ENCODE measurements at places on chromosomes 11 and 22.

DNA sequence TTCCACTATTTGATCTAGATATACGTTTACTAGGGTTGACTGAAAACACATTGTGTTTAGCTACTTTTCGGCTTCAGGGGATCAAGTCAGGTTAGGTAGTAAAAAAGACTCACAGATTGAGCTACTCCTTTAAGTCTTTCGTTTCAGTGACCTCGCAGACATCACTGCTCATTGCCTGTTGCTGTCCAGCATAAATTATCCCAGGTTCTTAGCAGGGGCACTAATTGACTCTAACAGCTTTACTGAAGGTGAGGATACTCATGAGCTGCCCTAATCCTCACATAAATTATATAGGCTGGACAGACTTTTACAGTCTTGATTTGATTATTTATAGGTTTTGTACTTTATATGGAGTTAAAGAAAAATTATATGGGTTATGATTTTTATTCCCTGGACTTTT lies 3.7 kb downstream of the CARD18 start:
- DNase-seq = no peak
- H3K36me3 ChIP-seq = no peaks in the 10 kb centered on the region
- H3K4me1 ChIP-seq = no peaks in the 10 kb centered on the region
- H3K27me3 ChIP-seq = no peaks in the 10 kb centered on the region
- no peak overlapping the region for H3K27ac ChIP-seq
- H3K4me3 ChIP-seq = no peak overlapping the region

- no peak for DNase-seq
- no peaks in the 10 kb centered on the region for H3K4me1 ChIP-seq
- H3K36me3 ChIP-seq = no peaks in the 10 kb centered on the region
These were observed 175.8 kb downstream of the BCR start for GRCh38 chr22:23356094-23356493.

DNA sequence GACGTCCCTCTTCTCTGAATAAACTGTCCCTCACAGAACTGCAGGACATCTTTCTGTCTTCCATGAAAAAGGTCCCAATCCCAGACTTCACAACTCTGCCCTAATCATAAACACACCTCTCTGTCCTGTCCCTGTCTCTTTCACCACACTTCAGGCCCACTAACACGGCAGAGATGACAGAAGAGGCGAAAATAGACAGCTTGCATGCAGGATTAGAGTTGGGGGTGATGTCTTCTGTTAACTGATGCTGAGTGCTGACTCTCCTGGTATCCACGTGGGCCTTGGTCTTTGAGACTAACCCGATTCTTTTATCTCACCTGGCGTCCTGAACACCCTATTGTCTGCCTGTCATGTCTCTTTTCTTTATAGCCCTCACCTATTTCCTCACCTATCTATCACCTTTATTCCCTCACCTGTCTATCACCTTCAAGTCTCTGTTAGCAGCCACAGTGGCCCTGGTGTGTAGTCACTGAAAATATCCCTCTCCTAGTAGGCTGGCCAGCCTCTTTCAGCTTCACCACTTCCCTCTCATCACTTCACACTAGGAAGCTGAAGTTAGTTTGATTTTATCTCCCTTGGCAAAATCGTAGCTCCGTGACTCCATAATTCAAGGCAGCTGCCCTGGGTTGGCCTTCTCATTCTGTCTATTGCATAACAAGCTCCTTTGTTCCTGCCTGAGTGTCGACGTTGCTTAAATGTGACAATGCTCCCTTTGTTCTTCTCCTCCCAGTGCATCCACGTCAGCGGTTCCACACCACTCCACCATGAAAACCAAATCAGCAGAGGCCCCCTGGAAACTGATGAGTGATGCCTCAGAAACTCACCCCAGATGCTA lies 30.6 kb upstream of the DRD2 start:
- H3K4me3 ChIP-seq = no peak overlapping the region
- H3K27ac ChIP-seq = no peak overlapping the region
- no peaks in the 10 kb centered on the region for H3K4me1 ChIP-seq
- no peaks in the 10 kb centered on the region for H3K36me3 ChIP-seq
- DNase-seq = no peak

GRCh38 chr22:30033901-30034300 lies 46.4 kb upstream of the HORMAD2 start:
- H3K4me3 ChIP-seq = no peak overlapping the region
- no peaks in the 10 kb centered on the region for H3K27me3 ChIP-seq
- H3K27ac ChIP-seq = no peak overlapping the region
- peaks cover 2% of the 10 kb centered on the region for H3K36me3 ChIP-seq

DNA sequence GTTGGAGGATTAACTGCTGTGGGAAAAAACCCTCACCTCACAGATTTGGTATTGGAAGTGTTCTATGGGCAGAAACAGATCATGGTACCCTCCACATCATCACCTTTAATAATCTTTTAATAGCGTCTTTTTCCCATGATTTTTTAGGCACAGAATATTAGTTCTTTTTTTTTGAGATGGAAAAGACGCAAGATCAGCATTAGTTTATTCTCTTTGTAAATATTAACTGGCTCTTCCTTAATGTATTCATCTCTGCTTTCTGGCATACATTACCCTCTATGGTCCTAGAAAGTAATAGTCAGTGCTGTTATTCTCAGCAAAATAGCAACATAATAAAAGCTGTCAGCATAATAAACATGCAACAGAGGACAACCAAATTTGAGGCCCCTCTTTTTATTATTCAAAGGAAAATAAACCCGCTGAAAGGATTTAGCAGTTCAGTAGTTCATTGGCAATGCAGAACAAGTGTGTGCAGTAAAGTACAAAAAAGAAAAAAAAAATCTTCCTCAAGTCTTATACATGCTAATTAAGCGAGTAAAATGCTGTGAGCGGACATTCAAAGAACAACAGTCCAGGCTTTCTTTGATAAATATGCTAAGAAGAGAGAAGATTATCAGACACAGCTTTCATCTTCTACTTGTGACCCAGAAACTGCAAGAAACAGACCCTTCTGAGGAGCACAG lies 37.5 kb upstream of the DDI1 start:
- H3K4me3 ChIP-seq = no peak overlapping the region
- no peaks in the 10 kb centered on the region for H3K27me3 ChIP-seq
- no peak for DNase-seq
- no peak overlapping the region for H3K27ac ChIP-seq
- no peaks in the 10 kb centered on the region for H3K36me3 ChIP-seq

DNA sequence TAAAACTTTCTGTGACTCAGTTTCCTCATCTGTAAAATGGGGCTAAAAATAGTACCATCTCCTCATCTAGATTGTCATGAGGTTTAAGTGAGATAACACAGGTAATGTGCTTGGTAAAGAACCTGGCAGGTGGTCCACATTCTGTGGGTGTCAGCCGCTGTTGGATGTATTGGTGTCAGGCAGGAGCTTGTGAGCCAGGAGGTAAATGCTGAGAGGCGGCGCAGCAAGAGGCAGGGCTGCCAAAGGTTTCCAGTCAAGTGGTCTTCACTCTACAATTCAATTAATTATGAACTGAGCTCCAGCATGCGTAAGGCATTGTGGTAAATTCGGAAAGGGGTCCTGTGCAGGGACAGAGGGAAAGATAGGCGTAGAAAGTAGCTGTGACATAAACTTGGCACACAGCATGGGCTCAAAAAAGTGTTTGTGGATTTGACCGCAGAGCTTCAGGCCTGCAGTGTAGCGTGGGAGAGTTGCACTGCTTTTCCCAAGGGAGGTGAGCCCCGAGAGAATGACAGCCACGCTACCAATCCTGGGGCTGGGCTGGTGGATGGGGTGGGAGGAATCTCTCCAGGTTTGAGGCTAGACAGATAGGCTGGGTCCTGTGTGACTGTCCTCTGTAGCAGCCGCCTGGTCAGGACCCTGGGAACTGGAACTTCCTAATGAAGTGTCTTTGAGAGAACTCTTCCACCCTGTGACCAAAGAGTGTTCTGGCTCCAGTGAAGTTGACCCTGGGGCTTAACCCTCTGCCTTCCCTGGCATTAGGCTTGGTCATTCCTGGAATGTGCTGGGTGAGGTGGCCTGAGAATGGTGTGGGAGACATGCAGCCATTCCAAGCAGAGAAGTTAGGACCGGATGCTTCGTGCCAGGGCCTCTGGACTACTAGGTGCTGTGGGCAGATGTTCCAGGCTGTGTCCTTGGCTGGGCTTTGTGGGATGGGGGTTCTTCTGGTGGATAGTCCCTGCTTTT lies 122.4 kb downstream of the FEZ1 start:
- H3K27ac ChIP-seq = no peak overlapping the region
- DNase-seq = no peak
- H3K36me3 ChIP-seq = no peaks in the 10 kb centered on the region
- H3K4me3 ChIP-seq = no peak overlapping the region
- H3K4me1 ChIP-seq = no peaks in the 10 kb centered on the region
- H3K27me3 ChIP-seq = peaks cover 34% of the 10 kb centered on the region

DNA sequence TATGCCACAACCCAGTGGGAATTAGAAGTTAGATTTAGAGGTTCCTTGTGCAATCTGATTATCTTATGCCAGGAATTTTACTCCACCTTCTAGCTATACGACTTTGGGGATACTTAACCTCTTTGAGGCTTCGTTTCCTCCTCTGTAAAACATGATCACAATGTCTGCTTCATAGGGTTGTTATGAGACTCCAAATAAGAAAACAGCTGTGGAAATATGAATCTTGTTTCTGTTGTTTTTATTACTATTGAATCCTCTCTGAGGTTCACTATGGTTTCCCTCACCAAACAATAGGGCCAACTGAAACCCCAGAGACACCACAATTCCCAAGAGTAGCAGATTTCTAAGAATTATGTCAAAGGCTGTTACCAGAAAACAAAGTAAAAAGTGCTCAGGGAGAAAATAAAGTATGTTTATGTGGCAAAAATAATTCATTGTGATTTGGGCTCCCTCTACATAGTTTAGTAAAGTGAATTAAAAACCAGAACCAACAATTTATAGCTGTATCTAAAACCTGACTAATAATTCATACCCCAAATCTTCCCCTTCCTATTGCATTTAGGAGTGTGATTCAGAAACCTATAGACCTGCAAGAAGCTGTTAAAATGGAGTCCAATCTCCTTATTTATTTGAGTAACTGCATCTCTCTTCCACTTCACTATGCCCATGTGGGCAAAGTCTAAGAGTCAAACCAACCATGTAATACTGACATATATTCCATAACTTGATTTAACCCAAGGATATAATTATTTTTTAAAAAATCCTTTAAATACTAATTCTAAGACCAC lies 38.4 kb downstream of the AMBRA1 start:
- H3K4me3 ChIP-seq = peak overlapping the region; percentile 41
- peaks cover 75% of the 10 kb centered on the region for H3K4me1 ChIP-seq
- DNase-seq = peak; percentile 63
- H3K36me3 ChIP-seq = peaks cover 6% of the 10 kb centered on the region
- no peaks in the 10 kb centered on the region for H3K27me3 ChIP-seq
- peak overlapping the region; percentile 84 for H3K27ac ChIP-seq

DNA sequence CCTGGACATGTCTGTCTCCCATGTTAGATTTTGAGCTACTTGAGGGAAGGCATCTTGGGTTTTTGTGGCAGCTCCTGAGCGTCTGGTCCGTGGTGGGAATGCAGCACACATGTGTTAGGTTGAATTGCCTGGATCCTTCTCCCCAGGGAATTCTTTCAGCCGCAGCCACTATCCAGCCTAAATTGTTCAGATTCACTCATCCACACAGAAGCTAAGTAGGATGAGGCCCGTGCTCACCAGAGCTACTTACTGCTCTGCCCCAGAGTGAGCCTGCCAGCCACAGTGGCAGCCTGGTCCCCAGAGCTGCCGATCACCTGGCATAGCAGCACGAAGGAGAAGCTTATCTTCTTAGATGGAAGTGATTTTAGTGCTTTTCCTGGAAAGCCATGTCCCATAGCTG lies 34.4 kb upstream of the SORL1-AS1 start:
- H3K36me3 ChIP-seq = peaks cover 53% of the 10 kb centered on the region
- peaks cover 21% of the 10 kb centered on the region for H3K4me1 ChIP-seq
- no peak overlapping the region for H3K27ac ChIP-seq
- no peaks in the 10 kb centered on the region for H3K27me3 ChIP-seq
- no peak overlapping the region for H3K4me3 ChIP-seq

GRCh38 chr11:90500922-90501568 lies 278.2 kb upstream of the CHORDC1 start:
- no peak overlapping the region for H3K4me3 ChIP-seq
- no peaks in the 10 kb centered on the region for H3K36me3 ChIP-seq
- DNase-seq = no peak
- no peak overlapping the region for H3K27ac ChIP-seq

DNA sequence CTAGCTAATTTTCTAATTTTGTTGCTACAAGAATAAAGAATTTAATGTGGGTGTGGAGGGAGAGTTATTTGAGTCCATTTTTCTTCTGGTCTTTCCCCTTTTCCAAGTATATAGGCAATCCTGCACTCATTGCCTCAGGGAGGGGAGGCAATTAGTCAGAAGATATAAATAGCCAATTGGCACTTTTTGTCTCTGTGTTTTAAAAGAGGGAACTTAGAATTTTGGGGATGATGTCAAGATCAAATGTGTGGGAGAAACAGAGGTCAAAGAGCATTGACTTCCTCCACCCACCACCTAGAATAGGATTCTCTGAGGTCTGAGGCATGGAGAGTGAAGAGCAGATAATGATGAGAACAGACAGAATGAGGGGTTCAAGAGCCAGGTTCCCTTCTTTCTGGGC lies 120.3 kb upstream of the ZC3H12C start:
- DNase-seq = no peak
- no peak overlapping the region for H3K4me3 ChIP-seq
- no peaks in the 10 kb centered on the region for H3K27me3 ChIP-seq
- H3K4me1 ChIP-seq = peaks cover 14% of the 10 kb centered on the region
- no peaks in the 10 kb centered on the region for H3K36me3 ChIP-seq
- no peak overlapping the region for H3K27ac ChIP-seq

DNA sequence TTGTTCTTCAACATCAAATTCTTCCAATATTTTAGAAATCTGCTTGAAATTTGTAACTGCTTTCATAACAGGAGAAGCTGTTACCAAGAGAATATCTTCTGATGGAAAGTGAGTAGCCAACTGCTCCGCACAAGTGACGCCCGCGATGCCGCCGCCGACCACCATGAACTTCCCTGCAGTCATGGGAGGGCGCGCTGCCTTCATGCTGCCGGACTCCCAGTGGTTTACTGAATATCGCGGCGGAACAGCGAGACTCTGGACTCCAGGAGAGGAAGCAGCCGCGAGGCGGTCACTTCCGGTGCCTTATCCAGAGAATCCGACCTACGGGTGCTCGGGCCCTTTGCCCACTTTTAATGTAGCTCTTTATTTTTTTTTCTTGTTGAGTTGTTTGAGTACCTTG lies 190.6 kb downstream of the GUCY1A2 start:
- H3K27me3 ChIP-seq = no peaks in the 10 kb centered on the region
- H3K36me3 ChIP-seq = no peaks in the 10 kb centered on the region
- H3K4me1 ChIP-seq = no peaks in the 10 kb centered on the region
- DNase-seq = no peak
- no peak overlapping the region for H3K27ac ChIP-seq

GRCh38 chr11:1553808-1554594 lies 18.1 kb downstream of the DUSP8 start:
- no peak overlapping the region for H3K27ac ChIP-seq
- H3K4me1 ChIP-seq = no peaks in the 10 kb centered on the region
- no peak for DNase-seq
- H3K4me3 ChIP-seq = no peak overlapping the region
- no peaks in the 10 kb centered on the region for H3K36me3 ChIP-seq
- no peaks in the 10 kb centered on the region for H3K27me3 ChIP-seq
